ENCODE measurements at places on chromosomes 11 and 22. TPM values are rescaled to one million over a fixed set of nuclear protein-coding genes. Genes with fewer than 3 reads are reported as not detected.

VSIG2 gene
- total RNA-seq: 1.8 TPM

NAALADL1 gene
- 8.3 TPM for total RNA-seq

DNA sequence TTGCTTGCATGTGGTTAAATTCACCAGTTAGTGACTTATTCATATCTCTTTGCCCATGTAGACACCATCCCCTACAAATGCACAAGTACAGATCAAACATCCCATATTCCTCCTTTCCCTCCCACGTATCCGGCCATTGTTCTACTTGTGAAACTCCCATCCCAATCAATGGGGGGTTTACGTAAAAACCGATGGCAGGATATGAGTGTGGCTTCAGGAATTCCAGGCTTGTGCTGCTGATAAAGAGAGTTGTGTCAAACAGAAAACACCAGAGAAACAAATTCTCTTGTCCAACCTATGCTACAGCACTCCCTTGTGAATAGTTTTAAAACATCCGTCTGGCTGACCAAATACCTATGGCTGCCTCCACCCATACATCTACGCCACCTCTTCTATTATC is 15.5 kb downstream of the FLI1 start:
- no peak for DNase-seq

GRCh38 chr22:27380855-27381254 is 420.7 kb downstream of the MN1 start:
- no peak for DNase-seq

DNA sequence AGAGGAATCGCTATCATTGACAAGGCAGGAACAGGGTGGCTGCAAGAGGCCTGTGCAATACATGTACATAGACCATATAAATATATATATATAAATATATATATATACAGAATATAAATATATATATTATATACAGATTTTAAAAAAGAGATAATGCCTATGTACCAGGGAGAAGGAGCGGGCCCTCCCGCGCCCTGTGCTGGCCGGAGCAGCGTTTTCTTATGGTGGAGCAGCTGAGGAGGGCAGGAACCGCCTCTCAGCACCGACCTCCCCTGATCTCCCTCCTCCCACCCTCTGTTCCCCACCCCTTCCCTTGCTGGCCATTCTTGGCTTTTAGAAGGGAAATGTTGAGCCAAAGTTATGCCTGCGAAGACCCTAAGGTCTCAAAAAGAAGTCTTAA is 31.8 kb downstream of the SCN3B start:
- no peak for DNase-seq

DNA sequence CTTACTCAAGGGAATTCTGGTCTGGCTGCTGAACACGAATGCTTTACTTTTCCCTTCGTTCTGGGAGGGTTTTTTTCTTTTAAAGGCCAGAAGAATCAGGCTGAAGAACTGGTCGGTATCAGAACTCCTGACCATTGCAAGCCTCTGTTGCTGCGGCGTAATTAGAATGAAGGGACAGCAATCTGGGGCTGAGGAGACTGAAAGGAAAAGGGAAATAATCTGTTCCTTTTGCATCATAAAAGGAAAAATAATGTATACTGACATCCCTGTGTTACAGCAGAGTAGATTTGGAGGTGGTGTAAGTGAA is 670 bp downstream of the SC5D start:
- DNase-seq: no peak

GRCh38 chr11:17551347-17552040 is 4.4 kb downstream of the OTOG start:
- no peak for DNase-seq
